Small intestine (tissue), 16 donors: ENCODE measurements at places on chromosomes 3 and 15. TPM values are rescaled to one million over a fixed set of nuclear protein-coding genes. Genes with fewer than 3 reads are reported as not detected.

DNA sequence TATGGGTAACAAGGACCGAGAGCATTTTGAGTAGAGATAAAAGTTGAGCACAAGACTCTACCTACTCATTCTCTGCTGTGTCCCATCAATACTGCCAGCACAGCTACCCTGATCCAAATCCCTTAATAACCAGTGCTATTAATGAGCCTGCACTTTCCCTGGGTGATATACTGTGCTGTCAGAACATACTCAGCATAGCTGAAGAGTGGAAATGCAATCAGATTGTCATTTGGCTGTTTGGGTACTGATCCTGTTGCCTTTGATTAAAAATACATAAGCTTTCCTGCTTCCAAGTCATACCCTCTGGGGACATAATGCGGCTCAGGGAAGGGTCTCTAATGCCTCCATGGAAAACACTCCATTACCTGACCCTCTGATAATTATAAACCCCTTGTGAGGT is 917.5 kb downstream of the SQOR start:
- no peaks in the 10 kb centered on the region for H3K4me1 ChIP-seq
- no peaks in the 10 kb centered on the region for H3K27me3 ChIP-seq
- no peak for DNase-seq
- H3K4me3 ChIP-seq, result no peak overlapping the region
- H3K27ac ChIP-seq, result no peak overlapping the region
- no peaks in the 10 kb centered on the region for H3K36me3 ChIP-seq

- no peak overlapping the region for H3K4me3 ChIP-seq
- peak overlapping the region; percentile 0 for H3K27ac ChIP-seq
- no peak for DNase-seq
- H3K27me3 ChIP-seq, result no peaks in the 10 kb centered on the region
These were observed 117.2 kb downstream of the TLE3 start for GRCh38 chr15:69980341-69981059.

- H3K4me3 ChIP-seq, result no peak overlapping the region
- H3K36me3 ChIP-seq, result no peaks in the 10 kb centered on the region
- no peaks in the 10 kb centered on the region for H3K4me1 ChIP-seq
- H3K27me3 ChIP-seq, result no peaks in the 10 kb centered on the region
- no peak for DNase-seq
These were observed 46.9 kb upstream of the COL6A6 start for GRCh38 chr3:130470126-130470525.

The DAPK2 gene
- polyA plus RNA-seq, result 11.6 TPM

- H3K27ac ChIP-seq, result peak overlapping the region; percentile 21
- H3K36me3 ChIP-seq, result no peaks in the 10 kb centered on the region
These were observed 201.5 kb upstream of the IL12A start for GRCh38 chr3:159787178-159787574.

GRCh38 chr3:23797491-23797890 is 8.3 kb upstream of the UBE2E1 start:
- H3K4me3 ChIP-seq, result no peak overlapping the region
- H3K4me1 ChIP-seq, result no peaks in the 10 kb centered on the region

GRCh38 chr15:32878342-32878741 is 160.5 kb downstream of the GREM1 start:
- H3K36me3 ChIP-seq, result no peaks in the 10 kb centered on the region
- no peak for DNase-seq
- no peak overlapping the region for H3K27ac ChIP-seq
- no peaks in the 10 kb centered on the region for H3K27me3 ChIP-seq

DNA sequence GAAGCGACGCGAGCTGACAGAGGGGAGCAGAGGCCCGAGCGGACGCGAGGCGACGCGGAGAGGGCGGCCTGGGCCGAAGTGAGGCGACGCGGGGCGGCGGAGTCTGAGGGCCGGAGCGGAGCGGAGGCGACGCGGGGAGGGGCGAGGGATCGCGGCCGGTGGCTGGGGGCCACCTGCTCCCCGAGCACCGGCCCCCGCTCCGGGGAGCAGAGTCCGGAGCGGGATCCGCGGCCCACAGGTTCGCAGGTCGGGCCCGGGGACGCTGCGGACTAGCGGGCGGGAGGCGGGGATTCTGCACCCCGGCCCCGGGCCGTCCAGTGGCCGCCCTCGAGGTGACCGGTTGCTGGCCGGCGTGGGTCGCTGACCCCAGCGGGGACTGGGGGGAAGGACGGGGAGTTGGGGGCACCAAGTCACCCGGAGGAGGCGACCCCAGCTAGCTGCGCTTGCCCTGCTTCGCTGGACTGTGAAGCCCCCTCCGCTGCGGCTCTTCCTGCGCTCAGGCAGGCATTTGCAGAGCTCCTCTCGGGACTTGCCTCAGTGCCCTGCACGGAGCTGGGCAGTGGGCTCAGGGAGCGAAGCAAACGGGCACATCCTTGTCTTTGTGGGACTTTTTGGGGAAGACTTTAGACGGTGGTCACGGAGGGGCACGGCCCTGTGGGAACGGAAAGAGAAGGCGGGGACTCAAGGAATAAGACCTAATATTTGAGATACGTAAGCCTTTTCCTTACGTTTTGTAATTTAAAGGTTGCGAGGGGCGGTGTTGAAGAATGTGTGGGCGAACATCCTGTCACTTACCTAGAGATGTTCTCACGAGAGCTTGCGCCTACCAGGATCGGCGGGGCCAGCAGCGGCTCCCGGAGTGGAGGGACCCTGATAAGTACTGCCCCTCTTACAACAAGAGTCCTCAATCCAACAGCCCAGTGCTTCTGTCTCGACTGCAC is 566 bp downstream of the HMCES start:
- H3K27ac ChIP-seq, result peak overlapping the region; percentile 97
- no peaks in the 10 kb centered on the region for H3K27me3 ChIP-seq
- H3K36me3 ChIP-seq, result peaks cover 6% of the 10 kb centered on the region
- peak overlapping the region; percentile 92 for H3K4me3 ChIP-seq
- H3K4me1 ChIP-seq, result peaks cover 5% of the 10 kb centered on the region

GRCh38 chr3:55755516-55756205 is 268.6 kb upstream of the WNT5A start:
- no peak overlapping the region for H3K4me3 ChIP-seq
- H3K27me3 ChIP-seq, result no peaks in the 10 kb centered on the region
- DNase-seq, result no peak

DNA sequence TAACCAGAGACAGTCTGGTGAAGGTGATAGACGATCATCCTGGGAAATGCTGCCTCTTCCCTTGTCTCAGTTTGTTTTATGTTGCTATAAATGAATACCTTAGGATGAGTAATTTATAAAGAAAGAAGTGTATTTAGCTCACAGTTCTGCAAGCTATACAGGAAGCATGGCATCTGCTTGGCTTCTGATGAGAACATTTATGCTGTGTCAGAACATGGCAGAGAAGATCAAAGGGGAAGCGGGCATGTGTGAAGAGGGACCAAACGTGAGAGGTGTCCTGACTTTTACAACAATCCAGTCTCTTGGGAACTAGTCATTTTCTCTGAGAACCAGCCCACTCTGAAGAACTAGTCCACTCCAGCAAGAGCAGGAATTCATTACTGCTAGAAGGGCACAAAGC is 9.6 kb downstream of the CMC1 start:
- no peak for DNase-seq
- H3K36me3 ChIP-seq, result no peaks in the 10 kb centered on the region
- H3K27ac ChIP-seq, result no peak overlapping the region
- no peak overlapping the region for H3K4me3 ChIP-seq
- no peaks in the 10 kb centered on the region for H3K27me3 ChIP-seq

DNA sequence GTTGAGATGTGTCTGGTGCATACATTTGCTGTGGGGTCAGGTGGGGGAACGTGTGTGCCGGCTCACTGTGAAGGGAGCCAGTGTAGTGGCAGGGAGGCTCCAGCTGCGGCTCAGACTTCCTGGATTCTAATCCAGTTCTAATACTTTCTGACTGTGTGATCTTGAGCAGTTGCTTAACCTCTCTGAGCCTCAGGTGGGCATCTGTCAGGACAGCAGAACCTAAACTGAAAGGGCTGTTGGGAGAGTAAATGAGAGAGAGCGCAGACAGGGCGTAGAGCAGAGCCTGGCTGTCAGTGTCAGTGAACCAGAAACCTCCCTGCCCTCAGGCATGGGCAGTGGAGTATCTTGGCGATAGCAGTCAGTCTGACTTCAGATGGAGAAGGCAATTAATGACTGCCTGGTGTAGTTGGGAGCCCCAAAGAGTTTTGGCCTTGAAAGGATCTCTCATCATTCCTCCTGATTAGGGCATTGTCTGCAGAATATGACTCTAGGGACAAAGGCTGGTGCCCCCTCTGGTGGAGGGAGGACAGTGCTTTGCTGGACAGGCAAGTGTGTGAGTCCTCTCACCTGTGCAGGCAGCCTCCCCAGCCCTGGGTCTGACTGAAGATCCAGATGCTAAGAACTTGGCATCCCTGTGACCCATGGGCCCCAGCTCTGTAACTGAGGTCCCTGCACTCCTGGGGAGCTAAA is 9.6 kb downstream of the KBTBD13 start:
- no peak overlapping the region for H3K4me3 ChIP-seq
- H3K36me3 ChIP-seq, result no peaks in the 10 kb centered on the region
- H3K4me1 ChIP-seq, result peaks cover 74% of the 10 kb centered on the region
- H3K27me3 ChIP-seq, result peaks cover 4% of the 10 kb centered on the region
- DNase-seq, result peak; percentile 46

- H3K27ac ChIP-seq, result no peak overlapping the region
- peaks cover 2% of the 10 kb centered on the region for H3K4me1 ChIP-seq
- no peak overlapping the region for H3K4me3 ChIP-seq
- DNase-seq, result no peak
These were observed 27.1 kb upstream of the OSBPL11 start for GRCh38 chr3:125622381-125622791.

DNA sequence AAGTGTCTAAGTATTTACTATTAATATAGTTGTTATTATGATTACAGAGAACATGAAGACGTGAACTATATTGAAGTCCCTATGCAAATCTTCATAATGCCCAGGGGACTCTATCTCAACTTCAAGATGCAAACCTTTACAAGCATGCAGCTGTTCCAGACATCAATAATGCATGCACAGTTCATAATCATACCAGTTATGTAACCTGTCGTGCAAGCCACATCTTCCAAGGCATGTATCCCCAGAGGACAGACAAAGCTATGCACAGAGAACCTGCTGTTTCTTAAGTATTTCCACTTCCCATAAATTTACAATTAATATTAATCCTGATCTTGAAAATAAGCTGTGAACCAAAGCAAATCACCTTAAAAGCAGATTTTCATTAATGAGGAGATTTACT is 534.1 kb downstream of the TUSC7 start:
- no peaks in the 10 kb centered on the region for H3K36me3 ChIP-seq
- no peaks in the 10 kb centered on the region for H3K27me3 ChIP-seq
- no peak for DNase-seq
- no peak overlapping the region for H3K4me3 ChIP-seq

DNA sequence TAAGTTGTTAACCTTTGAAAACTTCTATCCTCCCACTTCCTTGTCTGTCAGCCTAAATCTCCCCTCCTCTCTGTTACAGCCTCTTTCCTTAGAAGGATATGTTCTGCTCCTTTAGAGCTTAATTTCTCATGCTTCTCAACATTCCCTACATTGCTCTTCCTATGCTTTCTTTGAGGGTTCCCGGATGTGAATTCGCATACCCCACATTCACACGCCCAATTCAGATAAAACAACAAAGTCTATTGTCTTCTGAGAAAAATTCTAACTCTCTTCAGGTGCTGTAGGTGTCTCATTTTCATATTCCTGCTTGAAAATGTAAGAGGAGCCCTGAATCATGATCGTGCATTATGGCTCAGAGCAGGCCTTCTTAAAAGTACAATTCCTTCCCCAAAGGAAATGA is 171.8 kb upstream of the DPH6 start:
- no peak overlapping the region for H3K27ac ChIP-seq
- no peaks in the 10 kb centered on the region for H3K27me3 ChIP-seq
- H3K4me1 ChIP-seq, result no peaks in the 10 kb centered on the region

The ACAP2 gene
- 9.7 TPM for polyA plus RNA-seq

DNA sequence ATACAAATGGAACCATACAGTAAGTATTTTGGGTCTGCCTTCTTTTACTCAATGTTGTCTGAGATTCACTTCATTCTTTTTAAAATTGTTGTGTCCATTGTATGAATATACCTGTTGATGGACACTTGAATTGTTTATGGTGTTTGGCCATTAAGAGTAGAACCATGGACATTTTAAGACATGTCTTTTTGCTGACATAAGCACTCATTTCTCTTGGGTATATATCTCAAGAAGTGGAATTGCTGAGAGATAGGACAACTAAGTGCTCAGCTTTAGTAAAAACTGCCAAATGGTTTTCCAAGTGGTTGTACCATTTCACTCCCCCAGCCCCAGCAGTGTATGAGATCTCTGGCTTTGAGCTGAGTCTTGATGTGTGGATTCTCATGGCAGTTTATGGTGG is 28.2 kb downstream of the POMGNT2 start:
- H3K4me3 ChIP-seq, result no peak overlapping the region
- H3K36me3 ChIP-seq, result no peaks in the 10 kb centered on the region
- H3K27ac ChIP-seq, result no peak overlapping the region
- no peaks in the 10 kb centered on the region for H3K27me3 ChIP-seq
- no peaks in the 10 kb centered on the region for H3K4me1 ChIP-seq
- DNase-seq, result no peak

GRCh38 chr3:184066211-184066610 is 13.4 kb downstream of the HTR3C start:
- H3K36me3 ChIP-seq, result no peaks in the 10 kb centered on the region
- no peak overlapping the region for H3K27ac ChIP-seq
- DNase-seq, result no peak
- H3K27me3 ChIP-seq, result no peaks in the 10 kb centered on the region
- H3K4me1 ChIP-seq, result no peaks in the 10 kb centered on the region

GRCh38 chr3:98003306-98003969 is 31.2 kb upstream of the RIOX2 start:
- no peak for DNase-seq
- no peaks in the 10 kb centered on the region for H3K4me1 ChIP-seq
- peak overlapping the region; percentile 54 for H3K27ac ChIP-seq
- no peak overlapping the region for H3K4me3 ChIP-seq
- H3K36me3 ChIP-seq, result no peaks in the 10 kb centered on the region

DNA sequence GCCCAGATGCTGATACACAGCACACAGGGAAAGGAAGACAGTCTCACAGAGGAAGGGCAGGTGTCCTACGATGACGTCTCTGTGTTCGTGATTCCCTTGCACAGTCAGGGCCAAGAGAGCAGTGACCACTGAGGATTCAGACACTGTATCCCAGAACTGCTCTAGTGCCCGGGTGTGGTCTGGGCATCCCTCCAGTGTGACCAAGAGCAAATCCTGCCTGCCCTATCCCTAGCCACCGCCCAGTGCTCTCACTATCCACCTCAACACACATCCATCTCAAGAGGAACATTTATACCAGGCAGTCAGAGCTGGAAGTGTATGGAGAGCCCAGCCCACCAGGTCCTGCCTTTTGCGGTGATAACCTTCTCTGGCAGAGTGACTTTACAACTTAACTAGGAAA is 4.1 kb downstream of the PPM1M start:
- peaks cover 10% of the 10 kb centered on the region for H3K27me3 ChIP-seq
- H3K4me1 ChIP-seq, result no peaks in the 10 kb centered on the region
- H3K36me3 ChIP-seq, result peaks cover 7% of the 10 kb centered on the region

- H3K27me3 ChIP-seq, result no peaks in the 10 kb centered on the region
- peaks cover 7% of the 10 kb centered on the region for H3K36me3 ChIP-seq
- H3K4me3 ChIP-seq, result no peak overlapping the region
- no peak overlapping the region for H3K27ac ChIP-seq
- H3K4me1 ChIP-seq, result peaks cover 21% of the 10 kb centered on the region
These were observed 30.0 kb downstream of the HMCES start for GRCh38 chr3:129308636-129309035.

GRCh38 chr3:151386056-151386455 is 1.5 kb upstream of the P2RY12 start:
- no peak overlapping the region for H3K27ac ChIP-seq
- H3K36me3 ChIP-seq, result no peaks in the 10 kb centered on the region
- H3K27me3 ChIP-seq, result no peaks in the 10 kb centered on the region
